ENCODE measurements at places on chromosomes 4 and X.

DNA sequence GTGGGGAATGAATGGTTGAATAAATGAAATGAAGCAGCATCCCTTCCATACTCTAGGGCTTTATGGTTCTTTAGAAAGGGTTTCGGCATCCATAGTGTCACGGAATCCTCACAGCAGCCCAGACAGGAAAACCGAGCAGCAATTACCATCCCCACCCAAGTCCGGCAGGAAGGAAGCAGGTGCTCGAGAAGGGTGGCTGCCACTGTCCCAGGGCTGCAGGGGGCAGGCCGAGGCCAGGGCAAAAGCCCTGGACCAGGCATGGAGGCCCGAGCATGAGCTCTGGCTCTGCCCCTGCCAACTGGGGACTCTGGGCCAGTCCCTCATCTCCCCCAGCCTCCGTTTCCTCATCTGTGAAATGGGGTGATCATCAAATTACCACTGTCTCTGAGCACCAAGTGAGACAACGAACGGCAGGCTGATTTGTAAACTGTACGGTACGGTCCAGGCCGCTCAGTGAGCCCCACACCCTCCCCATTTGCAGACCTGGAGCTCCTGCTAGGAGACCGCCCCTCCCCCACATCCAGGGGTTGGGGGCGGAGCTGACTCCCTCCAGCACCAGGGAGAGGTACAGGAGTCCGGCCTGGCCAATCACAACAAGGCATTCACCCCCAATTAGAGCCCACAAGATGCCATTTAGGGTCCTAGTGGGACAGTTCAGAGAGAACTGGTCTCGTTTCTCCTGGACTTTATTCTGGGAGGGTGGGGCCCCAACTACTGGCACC, 100.4 kb downstream of the WFS1 start:
- no peak overlapping the region for H3K27ac ChIP-seq
- H3K4me1 ChIP-seq: peaks cover 3% of the 10 kb centered on the region
- H3K36me3 ChIP-seq: no peaks in the 10 kb centered on the region
- H3K27me3 ChIP-seq: no peaks in the 10 kb centered on the region
- no peak overlapping the region for H3K4me3 ChIP-seq

- H3K4me3 ChIP-seq: no peak overlapping the region
- DNase-seq: no peak
- H3K36me3 ChIP-seq: peaks cover 2% of the 10 kb centered on the region
- no peak overlapping the region for H3K27ac ChIP-seq
These were observed 25.7 kb downstream of the SEPTIN6 start for GRCh38 chrX:119667111-119667878.

- H3K4me1 ChIP-seq: no peaks in the 10 kb centered on the region
- H3K4me3 ChIP-seq: no peak overlapping the region
- no peaks in the 10 kb centered on the region for H3K36me3 ChIP-seq
- DNase-seq: no peak
- no peak overlapping the region for H3K27ac ChIP-seq
These were observed 3.5 kb upstream of the RNF212 start for GRCh38 chr4:1116838-1117237.

GRCh38 chr4:7753271-7753670, 186.4 kb downstream of the AFAP1 start:
- H3K4me3 ChIP-seq: no peak overlapping the region
- no peak overlapping the region for H3K27ac ChIP-seq
- no peaks in the 10 kb centered on the region for H3K27me3 ChIP-seq
- no peaks in the 10 kb centered on the region for H3K36me3 ChIP-seq
- H3K4me1 ChIP-seq: no peaks in the 10 kb centered on the region
- no peak for DNase-seq

DNA sequence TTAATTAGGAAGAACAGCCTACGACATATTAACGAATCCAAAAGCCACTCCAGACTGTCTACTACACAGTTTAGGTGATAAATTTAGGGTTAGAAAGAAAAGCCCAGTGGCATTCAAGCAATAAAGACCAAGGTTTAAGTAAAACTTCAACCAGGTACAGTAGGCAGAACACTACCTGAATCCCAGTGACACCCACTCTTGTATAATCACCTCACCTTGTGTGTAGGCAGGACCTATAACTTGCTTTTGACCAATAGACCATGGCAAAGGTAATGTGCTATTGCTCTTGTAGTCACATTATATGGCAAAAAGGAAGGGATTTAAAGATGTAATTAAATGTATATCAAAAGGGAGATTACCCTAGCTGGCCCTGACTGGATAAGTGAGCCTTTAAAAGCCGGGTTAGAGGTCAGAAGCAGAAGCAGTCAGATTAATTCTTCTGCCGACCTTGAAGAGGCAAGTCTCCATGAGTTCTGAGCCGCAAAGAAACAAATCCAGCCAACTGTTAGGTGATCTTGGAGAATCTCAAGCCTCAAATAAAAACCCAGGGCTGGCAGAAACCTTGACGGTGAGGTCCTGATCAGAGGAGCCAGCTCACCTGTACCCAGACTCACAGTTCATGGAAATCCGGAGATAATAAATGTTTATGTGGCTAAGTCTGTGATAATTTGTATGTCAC, 8.8 kb downstream of the FSTL5 start:
- DNase-seq: no peak
- H3K27me3 ChIP-seq: no peaks in the 10 kb centered on the region
- no peaks in the 10 kb centered on the region for H3K4me1 ChIP-seq
- no peak overlapping the region for H3K4me3 ChIP-seq
- no peaks in the 10 kb centered on the region for H3K36me3 ChIP-seq
- no peak overlapping the region for H3K27ac ChIP-seq

DNA sequence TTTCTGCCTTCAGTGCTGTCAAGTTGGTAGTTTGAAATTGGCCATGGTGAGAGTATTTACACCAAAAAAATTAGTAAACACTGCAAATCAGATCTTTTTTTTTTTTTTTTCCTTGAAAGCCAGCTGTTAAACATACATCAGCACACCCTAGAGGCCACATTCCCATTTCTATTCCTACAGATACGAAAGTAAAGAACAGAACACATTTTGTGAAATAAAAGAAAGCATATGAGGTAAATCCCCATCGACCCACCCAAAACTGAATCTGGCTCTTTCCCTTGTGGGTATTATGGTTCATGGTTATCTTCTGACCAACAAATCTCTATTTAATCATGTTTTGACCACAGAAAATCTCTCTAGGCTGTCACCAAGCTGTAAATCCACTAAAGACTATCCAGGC, 41.8 kb upstream of the AP1AR start:
- H3K27me3 ChIP-seq: no peaks in the 10 kb centered on the region
- no peaks in the 10 kb centered on the region for H3K4me1 ChIP-seq
- H3K36me3 ChIP-seq: no peaks in the 10 kb centered on the region
- no peak overlapping the region for H3K27ac ChIP-seq
- H3K4me3 ChIP-seq: no peak overlapping the region

- no peak overlapping the region for H3K4me3 ChIP-seq
- no peaks in the 10 kb centered on the region for H3K4me1 ChIP-seq
- DNase-seq: no peak
- H3K27ac ChIP-seq: no peak overlapping the region
These were observed 111.0 kb upstream of the PITX2 start for GRCh38 chr4:110733901-110734300.

GRCh38 chrX:25519258-25519657, 503.5 kb upstream of the ARX start:
- H3K4me3 ChIP-seq: no peak overlapping the region
- no peak for DNase-seq
- H3K4me1 ChIP-seq: no peaks in the 10 kb centered on the region
- no peaks in the 10 kb centered on the region for H3K27me3 ChIP-seq

DNA sequence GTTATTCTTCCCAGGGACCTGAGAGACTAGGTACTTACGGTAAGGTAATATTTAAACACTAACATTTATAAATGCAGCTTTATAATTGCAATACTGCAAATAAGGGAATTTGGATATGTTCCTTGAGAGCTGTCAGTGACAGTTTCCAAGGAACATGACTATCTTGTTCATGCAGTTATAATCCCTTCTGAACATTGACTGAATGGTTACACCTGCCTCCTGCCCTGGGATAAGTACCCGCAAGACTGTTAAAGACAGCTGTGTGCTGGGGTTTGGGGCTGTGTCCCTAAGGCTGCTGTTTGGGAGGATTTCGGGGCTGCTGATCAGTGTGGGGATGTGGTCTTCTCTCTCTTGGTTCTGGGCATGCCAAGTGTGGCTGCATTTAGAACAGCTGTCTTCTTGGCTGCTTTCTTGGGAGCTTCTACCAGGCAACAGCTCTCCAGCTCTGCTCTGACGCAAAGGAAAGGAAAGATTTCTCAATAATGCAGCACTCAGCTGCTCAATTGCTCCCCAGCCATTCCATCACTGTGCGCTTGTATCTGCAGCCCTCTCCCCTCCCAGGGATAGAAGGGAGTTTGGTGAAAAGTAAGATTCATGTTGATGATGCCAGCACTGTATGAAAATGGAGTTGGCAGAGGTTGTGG, 298.8 kb upstream of the TAPT1 start:
- DNase-seq: no peak
- H3K36me3 ChIP-seq: no peaks in the 10 kb centered on the region
- no peaks in the 10 kb centered on the region for H3K4me1 ChIP-seq
- H3K27me3 ChIP-seq: no peaks in the 10 kb centered on the region
- H3K4me3 ChIP-seq: no peak overlapping the region

GRCh38 chrX:107716118-107716684, 59.4 kb downstream of the TSC22D3 start:
- H3K36me3 ChIP-seq: no peaks in the 10 kb centered on the region
- H3K4me3 ChIP-seq: peak overlapping the region; percentile 63
- no peak overlapping the region for H3K27ac ChIP-seq
- no peaks in the 10 kb centered on the region for H3K27me3 ChIP-seq
- peaks cover 7% of the 10 kb centered on the region for H3K4me1 ChIP-seq

DNA sequence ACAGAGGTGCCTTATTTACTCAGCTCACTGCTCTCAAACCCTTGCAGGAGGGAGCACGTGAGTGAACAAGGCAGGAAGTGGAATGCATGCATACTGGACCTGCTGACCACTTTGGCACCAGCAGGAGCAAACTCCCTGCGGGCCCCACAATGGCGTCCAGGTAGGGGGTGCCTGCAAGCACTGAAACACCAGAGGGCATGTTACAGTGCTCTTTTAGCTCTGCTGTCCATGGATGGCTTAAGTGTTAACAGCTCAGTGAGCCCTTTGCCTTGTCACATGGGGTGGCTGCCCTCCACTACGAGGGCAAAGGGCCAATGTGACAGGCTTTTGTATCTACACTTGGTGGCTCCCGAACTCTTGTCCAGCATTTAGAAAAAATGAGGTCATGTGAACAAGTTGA, 199.5 kb upstream of the UGT8 start:
- no peak overlapping the region for H3K27ac ChIP-seq
- no peak for DNase-seq
- H3K4me1 ChIP-seq: no peaks in the 10 kb centered on the region

GRCh38 chr4:15976456-15977447, 13.8 kb upstream of the FGFBP2 start:
- no peak overlapping the region for H3K4me3 ChIP-seq
- H3K27ac ChIP-seq: no peak overlapping the region
- no peak for DNase-seq
- H3K27me3 ChIP-seq: no peaks in the 10 kb centered on the region
- H3K4me1 ChIP-seq: no peaks in the 10 kb centered on the region

DNA sequence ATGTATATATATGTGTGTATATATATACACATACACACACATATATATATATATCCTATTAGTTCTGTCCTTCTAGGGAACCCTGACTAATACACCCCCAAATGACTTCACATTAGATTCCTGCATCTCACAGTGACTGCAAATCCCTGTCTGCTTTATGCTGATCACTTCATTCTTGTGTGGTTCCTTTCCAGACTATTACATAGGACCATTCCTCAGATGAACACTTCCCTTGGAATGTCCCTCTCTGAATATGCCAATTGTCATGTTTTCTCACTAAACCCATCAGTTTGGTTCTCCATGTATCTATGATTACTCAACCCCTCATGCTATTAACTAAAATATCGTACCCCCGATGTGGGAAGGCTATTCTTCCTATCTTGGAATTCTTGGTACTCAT, 605.2 kb upstream of the NR3C2 start:
- DNase-seq: no peak
- H3K36me3 ChIP-seq: no peaks in the 10 kb centered on the region
- no peaks in the 10 kb centered on the region for H3K27me3 ChIP-seq
- no peak overlapping the region for H3K4me3 ChIP-seq

DNA sequence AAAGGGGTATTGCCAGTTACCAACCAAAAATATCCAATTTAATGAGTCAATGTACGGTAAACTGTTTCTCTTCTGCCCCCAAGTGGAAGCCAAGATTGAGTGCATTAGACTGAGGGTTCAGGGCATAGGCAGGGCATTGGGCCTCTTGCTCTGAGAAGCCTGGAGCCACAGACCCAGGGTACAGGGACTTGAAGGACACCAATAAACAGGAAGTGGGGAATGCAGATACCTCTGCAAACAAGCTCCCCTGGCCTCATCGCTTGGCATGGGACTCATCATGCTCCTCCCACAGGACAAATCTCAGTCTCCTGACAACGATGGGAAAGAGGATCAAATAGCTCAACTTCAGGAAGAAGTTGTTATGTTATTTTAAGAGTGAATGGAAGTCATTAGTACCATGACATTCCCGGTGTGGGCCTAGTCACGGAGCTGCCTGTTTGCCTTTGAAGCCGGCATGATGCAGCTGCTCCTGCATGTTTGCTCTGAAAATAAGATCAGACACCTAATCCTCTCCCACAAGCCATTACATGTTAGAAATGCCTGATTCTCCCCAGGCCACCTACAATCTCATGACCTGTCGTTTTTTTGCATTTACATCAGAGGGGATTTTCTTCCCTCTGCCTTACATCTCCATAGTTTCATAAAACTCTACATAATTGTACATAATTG, 224.2 kb downstream of the RCHY1 start:
- no peaks in the 10 kb centered on the region for H3K4me1 ChIP-seq
- peak; percentile 41 for DNase-seq
- no peak overlapping the region for H3K27ac ChIP-seq

DNA sequence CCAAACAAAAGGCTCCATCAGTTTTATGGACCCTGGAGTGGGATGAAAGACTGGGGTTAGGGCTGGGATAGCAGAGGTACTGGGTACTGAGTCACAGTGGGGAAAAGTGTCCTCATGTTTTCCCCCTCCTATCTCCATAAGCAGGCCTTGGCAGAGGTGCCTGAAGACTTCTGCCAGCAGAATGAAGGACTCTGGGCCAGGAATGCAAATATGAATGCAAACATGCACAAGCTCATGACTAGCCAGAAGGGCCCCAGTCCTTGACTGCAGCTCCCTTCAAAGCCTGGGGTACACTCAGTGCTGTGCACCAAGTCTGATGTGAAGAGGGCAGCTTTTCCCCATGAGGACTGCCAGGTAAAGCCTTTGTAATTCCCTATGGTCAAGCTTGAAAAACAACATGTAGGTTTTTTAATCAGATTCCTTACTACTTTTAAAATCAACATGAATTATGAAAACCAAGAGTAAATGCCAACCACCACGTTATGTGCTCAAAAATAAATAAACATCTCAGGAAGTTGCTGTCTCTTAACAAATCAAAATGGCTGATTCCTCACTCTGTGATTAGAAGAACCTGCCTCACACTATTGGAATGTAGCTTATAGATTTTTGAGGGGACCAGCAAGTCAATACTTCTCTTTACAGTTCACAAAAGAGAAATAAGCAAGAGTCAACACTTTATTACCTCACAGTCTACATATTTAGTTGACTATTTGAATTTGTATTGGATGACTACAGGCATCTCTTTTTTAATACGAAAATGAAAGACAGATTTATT, 1512.0 kb downstream of the ARAP2 start:
- H3K4me1 ChIP-seq: no peaks in the 10 kb centered on the region

- H3K27ac ChIP-seq: no peak overlapping the region
- peak; percentile 7 for DNase-seq
- H3K4me1 ChIP-seq: no peaks in the 10 kb centered on the region
- no peaks in the 10 kb centered on the region for H3K36me3 ChIP-seq
- H3K27me3 ChIP-seq: no peaks in the 10 kb centered on the region
- H3K4me3 ChIP-seq: no peak overlapping the region
These were observed 276.5 kb downstream of the PPP4R3C start for GRCh38 chrX:27186671-27187070.

GRCh38 chr4:84389406-84389805, 109.7 kb downstream of the NKX6-1 start:
- H3K27ac ChIP-seq: no peak overlapping the region
- DNase-seq: no peak
- no peak overlapping the region for H3K4me3 ChIP-seq
- peaks cover 3% of the 10 kb centered on the region for H3K4me1 ChIP-seq
- no peaks in the 10 kb centered on the region for H3K27me3 ChIP-seq

Measured in iPS DF 6.9 (cell line).